ENCODE measurements at places on chromosomes 2 and 18. TPM values are rescaled to one million over a fixed set of nuclear protein-coding genes. Genes with fewer than 3 reads are reported as not detected.

- no peak for DNase-seq
Measured at GRCh38 chr2:52289741-52290140, 1257.8 kb upstream of the NRXN1 start.

- DNase-seq = no peak
Measured at GRCh38 chr2:1827686-1828085, 83.4 kb upstream of the PXDN start.

- no peak for DNase-seq
Measured at GRCh38 chr18:62655520-62656219, 59.7 kb upstream of the PHLPP1 start.

GRCh38 chr2:239250216-239251081, 150.4 kb downstream of the HDAC4 start:
- no peak for DNase-seq

GRCh38 chr2:24189551-24189950, 14.7 kb downstream of the FAM228A start:
- no peak for DNase-seq

- no peak for DNase-seq
Measured at GRCh38 chr2:165281387-165281786, 42.2 kb downstream of the SCN2A start.

DNA sequence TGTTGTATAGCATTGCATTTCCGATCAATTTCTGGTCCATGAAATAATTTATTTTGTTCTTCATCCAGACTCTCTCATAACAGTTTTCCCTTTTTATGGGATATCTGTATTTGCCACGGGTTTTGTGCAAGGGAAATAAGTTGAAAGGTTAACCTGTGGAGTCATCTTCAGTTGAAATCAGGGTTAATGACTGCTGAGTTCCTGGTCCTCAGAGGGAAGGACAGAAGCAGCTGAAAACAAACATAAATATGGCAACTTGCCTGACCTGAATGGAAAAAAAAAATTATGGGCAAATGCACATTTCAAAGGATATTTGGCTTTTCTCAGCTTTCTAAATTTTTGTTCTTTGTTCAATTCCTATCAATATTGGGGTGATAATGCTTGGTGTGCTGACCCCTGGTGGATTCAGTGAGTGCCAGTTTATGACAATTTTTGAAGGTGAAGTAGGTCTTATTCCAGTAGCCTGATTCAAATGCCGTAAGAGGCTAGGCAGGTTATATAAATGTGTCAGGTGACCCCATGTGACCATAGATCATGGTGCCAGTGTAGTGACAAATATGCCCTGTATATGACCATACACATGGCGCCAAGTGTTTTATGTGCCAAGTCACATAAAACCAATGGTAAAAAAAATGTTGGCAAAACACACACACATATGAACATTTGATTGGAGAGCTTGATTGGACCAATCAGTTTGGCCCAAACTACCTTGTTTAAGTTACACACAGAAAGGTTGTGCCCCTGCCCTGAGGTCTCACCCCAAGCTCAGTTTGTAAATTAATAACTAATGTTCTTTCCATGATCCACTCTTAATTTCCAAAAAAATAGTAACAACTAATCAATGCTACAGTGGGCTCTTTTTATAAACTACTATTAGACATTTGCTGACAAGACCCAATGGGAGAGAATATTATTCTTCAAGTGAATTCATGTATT, 47.6 kb upstream of the FAM124B start:
- peak; percentile 50 for DNase-seq

DNA sequence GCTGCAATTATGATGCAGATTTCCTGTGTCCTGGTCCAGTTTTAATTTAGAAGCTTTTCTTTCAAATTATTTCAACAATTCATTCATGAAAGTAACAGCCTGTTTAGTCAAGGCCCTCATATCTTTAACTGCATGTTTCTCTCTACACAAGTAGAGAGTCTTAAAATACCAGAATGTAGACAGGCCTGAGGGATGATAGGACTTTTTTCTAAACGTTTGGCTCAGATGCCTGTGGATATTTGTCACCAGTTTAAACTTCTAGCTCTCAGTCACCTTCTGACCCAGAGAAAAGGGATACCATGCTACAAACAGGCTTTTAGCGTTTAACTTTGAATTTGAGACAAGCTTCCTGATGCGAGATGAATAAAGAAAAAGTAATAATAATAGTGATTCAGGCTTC, 15.7 kb downstream of the COL5A2 start:
- DNase-seq = peak; percentile 73

- DNase-seq = no peak
Measured at GRCh38 chr2:69272803-69273471, 114.1 kb downstream of the GFPT1 start.

DNA sequence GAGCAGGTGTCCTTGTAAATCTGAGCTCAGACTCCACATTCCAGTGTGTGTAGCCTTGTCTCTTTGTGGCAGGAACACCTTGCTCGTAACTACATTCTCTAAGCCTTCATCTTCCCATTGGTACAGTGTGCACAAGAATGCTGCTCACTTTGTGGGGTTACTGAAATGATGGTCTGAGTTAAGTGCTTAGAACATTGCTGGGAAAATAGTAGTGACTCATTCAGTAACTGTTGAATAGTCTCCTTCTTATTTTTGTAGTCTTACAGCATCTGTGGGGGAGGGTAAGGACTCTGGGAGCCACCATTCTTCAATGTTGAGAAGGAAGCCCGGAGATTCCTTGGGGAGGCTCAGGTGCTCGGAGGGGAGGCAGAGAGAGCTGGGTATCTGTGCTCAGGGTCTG, 236.0 kb upstream of the HDAC4 start:
- no peak for DNase-seq

DNA sequence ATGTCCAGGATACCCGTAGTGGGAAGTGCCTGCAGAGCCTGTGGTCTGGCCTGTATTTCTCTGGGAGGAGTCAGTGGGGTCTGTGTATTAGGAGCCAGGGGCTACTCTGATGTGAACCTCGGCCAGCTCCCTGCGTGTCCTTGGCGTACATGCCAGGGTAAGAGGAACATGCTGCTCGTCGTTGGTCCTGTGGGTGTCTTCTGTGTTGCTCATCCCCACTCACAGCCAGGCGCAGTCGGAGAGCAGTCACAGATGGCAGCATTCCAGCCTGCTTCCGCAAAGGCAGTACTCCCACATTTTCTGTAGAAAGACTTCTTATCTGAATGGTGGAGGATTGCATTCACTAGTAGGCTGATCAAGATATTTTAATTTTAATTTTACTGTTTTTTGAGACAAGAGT, 84.9 kb downstream of the DGKD start:
- no peak for DNase-seq

DNA sequence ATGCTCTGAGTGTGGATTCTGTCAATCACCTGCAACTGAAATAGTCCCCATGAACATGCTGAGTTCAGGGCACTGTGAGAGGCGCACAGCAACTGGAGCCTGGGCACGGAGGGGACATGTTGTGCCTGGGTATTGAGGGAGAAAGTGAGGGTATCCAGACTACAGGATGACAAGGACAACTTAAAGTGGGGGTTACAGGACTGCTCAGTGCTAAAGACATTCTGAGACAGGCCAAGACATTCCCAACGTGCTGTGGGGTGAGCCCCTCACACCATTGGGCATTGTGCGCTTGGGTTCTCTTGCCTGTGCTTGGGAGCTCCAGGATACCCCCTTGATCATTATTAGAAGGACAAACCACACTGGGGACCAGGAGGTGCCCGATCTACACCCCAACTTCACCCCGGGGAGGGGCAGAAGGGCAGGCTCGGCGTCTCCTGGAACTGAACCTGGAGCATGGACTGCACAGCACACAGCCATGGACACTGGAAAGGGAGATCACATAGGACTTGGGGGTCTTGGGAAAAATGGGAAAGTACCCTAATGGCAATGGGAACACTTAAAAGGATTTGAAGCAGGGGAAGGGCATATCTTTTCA, 72.5 kb upstream of the HDAC4 start:
- no peak for DNase-seq

DNA sequence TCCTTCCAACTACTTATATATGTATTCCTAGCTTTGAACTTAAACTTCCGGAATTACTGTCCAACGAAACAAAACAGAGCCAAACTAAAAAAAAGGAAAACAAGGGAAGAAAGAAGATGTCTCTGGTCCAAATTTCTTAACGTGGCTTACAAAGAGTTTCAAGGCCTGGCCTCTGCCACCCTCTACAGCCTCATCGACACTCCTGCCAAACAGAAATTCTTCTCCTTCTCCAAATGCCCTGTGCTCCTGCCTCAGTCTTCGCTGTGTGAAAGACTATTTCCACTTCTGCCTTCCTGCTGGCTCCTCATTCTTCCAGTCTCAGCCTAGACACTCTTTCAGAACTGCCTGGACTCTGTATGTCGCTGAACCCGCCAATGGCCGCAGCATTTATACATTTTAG, 249.2 kb downstream of the TXNL1 start:
- DNase-seq = no peak

GRCh38 chr2:15985531-15985930, 45.2 kb downstream of the MYCN start:
- no peak for DNase-seq

Gene BUB1
- total RNA-seq = 5.8 TPM

Gene SMCHD1
- total RNA-seq = 36.6 TPM

Gene VIT
- not detected for total RNA-seq

All from myocyte (in vitro differentiated cells).